ENCODE measurements at places on chromosomes 4 and X.

- DNase-seq = no peak
Measured at GRCh38 chr4:83589279-83589678, 53.4 kb downstream of the GPAT3 start.

GRCh38 chr4:57064811-57065711 is 45.1 kb downstream of the IGFBP7 start:
- DNase-seq = no peak

DNA sequence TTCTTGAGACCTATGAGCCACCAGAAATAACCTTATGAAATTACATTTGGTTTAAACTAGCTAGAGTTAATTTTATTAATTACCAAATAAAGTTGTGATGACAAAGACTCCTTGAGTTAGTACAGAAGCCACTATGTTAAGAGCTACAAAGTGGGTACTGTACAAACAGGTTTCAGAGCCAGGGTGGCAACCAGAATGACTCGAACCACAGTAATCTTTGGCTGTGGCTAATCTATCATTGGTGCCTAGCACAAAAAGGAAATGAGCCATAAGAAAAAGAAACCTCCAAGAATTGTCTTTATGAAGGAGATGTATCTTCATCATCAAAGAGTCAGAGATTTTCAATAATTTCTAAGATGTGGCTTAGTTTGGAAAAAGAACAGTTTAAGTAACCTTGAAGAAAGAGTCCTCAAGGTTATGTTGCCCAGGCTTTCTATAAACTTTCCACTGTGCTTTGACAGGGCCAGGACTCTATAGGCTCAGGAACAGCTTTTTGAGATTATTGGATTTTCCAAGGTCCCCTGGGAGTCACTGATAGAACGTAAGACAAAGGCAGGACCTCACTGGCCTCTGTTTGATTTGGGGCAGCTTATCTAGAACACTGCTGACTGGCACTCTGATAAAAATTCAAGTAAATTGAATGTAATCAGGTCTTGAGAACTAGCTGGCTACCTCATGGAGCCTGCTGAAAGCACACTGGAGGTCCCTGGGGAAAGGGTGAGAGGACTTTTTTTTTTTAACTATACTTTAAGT is 777.7 kb downstream of the STIM2 start:
- DNase-seq = no peak

DNA sequence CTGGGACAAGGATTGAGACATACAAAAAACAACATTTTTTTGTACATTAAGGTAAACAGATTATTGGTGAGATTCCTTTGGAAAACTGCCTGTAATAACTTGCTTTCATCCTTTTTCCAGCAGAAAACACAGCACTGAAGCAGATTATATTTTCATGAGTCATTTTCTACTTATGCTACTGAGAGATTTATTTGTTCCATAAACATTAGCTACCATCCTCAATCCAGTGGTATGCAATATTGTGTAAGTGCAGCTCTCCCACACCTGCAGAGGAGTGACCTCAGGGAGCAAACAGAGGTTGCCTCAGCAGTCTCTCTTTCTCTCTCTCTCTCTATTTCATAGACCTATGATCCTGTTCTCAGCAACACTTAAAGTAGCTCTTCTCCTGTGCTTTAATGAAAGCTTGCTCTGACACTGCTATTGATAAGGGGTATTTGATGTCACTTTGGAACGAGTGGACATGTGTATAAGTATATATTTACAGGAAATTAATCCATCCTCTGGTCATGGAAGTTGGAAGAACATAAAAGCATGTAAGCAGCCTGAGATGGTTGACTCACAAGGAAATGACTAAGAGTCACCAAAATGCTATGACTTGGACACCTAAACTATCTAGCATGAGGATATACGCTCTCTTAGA is 163.7 kb upstream of the SPANXC start:
- DNase-seq = no peak

GRCh38 chr4:52248820-52249219 is 197.7 kb downstream of the SPATA18 start:
- no peak for DNase-seq

DNA sequence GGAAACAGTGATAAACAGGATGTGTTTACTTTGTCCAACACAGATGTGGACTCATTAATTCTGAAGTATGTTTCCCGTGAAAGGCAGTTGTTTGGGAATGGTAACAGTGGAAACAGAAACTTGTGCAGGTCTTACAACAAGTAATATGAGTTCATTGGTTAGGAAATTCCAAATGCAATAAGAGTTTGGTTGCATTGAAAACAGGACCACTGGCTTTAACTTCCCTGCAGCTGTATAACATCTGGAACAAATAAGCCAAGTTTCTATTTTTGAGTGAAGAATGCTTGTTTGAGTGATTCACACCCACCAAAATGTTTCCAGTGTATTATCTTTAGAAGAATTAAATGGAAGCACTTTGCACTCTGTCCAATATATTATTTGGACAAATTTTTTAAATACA is 82.4 kb upstream of the BMP3 start:
- DNase-seq = no peak
